ENCODE measurements at places on chromosomes 6 and 20. TPM values are rescaled to one million over a fixed set of nuclear protein-coding genes. Genes with fewer than 3 reads are reported as not detected.

HLA-E gene
- 66.3 TPM for total RNA-seq

BTN1A1 gene
- total RNA-seq, result not detected

TMC2 gene
- total RNA-seq, result not detected

VGLL2 gene
- 0.13 TPM for total RNA-seq

TLDC2 gene
- total RNA-seq, result 0.76 TPM

FNDC11 gene
- total RNA-seq, result 1.1 TPM

BACH2 gene
- total RNA-seq, result 4.4 TPM

Data from mesangial cell (primary cell).